ENCODE measurements at places on chromosomes 6 and 20. TPM values are rescaled to one million over a fixed set of nuclear protein-coding genes. Genes with fewer than 3 reads are reported as not detected.

C6orf132 gene
- total RNA-seq: 45.1 TPM

FILIP1 gene
- total RNA-seq: 10.5 TPM

OSBPL2 gene
- 42.9 TPM for total RNA-seq

REM1 gene
- total RNA-seq: not detected

MUC21 gene
- not detected for total RNA-seq

ADGB gene
- not detected for total RNA-seq

COL9A1 gene
- total RNA-seq: 7.8 TPM

SLC17A4 gene
- total RNA-seq: not detected

ULBP2 gene
- total RNA-seq: not detected

LHFPL5 gene
- not detected for total RNA-seq

TOMM6 gene
- total RNA-seq: 239 TPM

SNAP25 gene
- 0.13 TPM for total RNA-seq

FAM209B gene
- 0.92 TPM for total RNA-seq

ALDH8A1 gene
- not detected for total RNA-seq

APOM gene
- 3.9 TPM for total RNA-seq

CLDN20 gene
- not detected for total RNA-seq

TMEM217 gene
- total RNA-seq: 1.1 TPM

ARMC12 gene
- total RNA-seq: 1.5 TPM

AKAP12 gene
- total RNA-seq: 52.3 TPM

PRL gene
- not detected for total RNA-seq

STX11 gene
- total RNA-seq: 0.11 TPM

ACTL10 gene
- total RNA-seq: 0.46 TPM

CCN6 gene
- total RNA-seq: not detected

BTN3A1 gene
- total RNA-seq: 2.5 TPM
